Stimulated activated CD8-positive, alpha-beta memory T cell treated with anti-CD3 and anti-CD28 coated beads, Interleukin-7, amount 100 ng/mL, for 1 hour (primary cell): ENCODE measurements at places on chromosomes 1 and 21.

GRCh38 chr1:203519053-203519840 is 25.3 kb downstream of the OPTC start:
- no peak for DNase-seq

DNA sequence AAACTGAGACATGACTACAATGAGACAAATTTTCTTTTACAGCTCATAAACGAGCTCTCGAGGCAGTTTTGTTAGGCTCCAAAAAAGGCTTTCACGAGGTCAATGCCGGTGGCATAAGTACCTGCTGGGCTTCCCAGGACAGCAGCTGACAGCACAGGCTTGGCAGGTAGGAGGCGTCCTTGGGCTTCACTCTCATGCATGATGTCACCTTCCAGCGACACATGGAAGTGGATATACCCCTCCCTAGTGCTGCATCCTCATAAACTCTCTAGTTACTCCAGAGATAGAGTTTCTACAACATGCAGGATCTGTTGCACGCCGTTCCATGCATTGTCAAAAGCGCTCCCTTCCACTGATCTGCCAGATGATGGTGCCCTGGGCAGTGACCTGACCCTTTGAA is 112.5 kb upstream of the PAXBP1 start:
- DNase-seq = no peak

DNA sequence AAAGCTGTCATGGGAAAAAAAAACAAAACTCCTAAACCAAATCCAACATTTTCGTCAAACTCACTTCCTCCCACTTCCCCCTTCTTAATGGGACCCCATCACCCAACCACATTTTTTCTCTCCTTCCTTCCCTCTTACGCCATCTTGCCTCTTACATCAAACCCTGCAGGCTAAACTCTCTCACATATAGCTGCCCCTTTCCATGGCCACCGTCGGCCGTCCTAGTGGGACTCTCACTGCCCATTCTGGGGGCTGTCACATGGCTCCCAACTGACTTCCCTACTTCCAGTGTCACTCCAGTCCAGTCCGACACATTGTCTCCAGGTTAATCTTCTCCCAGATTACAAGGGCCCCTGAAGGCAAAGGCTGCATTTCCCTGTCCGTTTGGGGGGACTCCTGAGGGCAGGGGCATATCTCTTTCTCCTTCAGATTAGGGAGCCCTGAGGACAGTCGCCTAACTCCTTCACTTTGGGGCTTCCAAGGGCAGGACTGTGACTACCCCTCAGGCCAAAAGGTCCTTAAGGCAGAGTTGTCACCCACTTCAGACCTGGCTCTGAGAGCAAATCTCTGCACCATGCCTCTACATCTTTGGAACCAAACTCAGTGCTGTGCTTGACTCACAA is 658 bp downstream of the UBXN11 start:
- no peak for DNase-seq

DNA sequence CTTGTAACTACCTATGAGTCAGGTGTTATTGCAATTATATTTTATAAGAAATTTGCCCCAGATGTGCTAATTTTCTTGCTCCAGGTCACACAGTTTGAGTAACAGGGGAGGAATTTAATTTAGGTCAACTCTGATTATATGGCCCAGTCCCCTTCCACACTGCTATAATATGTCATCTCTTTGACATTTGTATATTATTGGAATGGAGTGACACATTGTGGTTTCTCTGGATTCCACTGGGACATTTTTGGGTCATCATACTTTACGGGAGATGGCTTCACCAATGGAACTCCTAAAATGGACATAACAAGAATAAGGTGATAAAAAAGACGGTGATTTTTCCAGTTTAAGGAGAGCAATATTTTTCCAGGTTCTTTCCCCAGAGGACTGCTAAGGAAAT is 191.2 kb downstream of the DISC1 start:
- no peak for DNase-seq

GRCh38 chr21:24205319-24205718 is 1402.0 kb downstream of the MRPL39 start:
- DNase-seq = no peak
